ENCODE measurements at places on chromosomes 1 and 21. TPM values are rescaled to one million over a fixed set of nuclear protein-coding genes. Genes with fewer than 3 reads are reported as not detected.

Gene CFAP57
- 0.10 TPM for total RNA-seq

Gene TBCE
- 5.0 TPM for total RNA-seq

Gene SLFNL1
- total RNA-seq: 0.10 TPM

Gene AMIGO1
- 9.2 TPM for total RNA-seq

Gene LYPD8
- not detected for total RNA-seq

Gene NUP210L
- under 0.01 TPM for total RNA-seq

Gene ST6GALNAC5
- total RNA-seq: not detected

Gene OR2AK2
- 0.10 TPM for total RNA-seq

Gene IL20
- total RNA-seq: not detected

Gene NES
- total RNA-seq: not detected

Gene TMEM54
- total RNA-seq: not detected

Gene IRF6
- total RNA-seq: 0.94 TPM

Gene SHCBP1L
- not detected for total RNA-seq

Gene PDZK1IP1
- 3.6 TPM for total RNA-seq

Gene MT1HL1
- not detected for total RNA-seq

Gene ERICH3
- total RNA-seq: under 0.01 TPM

Gene INAVA
- total RNA-seq: under 0.01 TPM

Gene C4BPB
- total RNA-seq: 0.84 TPM
